ENCODE measurements at places on chromosomes 2 and 18.

GRCh38 chr2:39631718-39632117 is 34.0 kb upstream of the TMEM178A start:
- DNase-seq: no peak

- no peak for DNase-seq
Observed at GRCh38 chr2:239386001-239386670, 14.7 kb downstream of the HDAC4 start.

DNA sequence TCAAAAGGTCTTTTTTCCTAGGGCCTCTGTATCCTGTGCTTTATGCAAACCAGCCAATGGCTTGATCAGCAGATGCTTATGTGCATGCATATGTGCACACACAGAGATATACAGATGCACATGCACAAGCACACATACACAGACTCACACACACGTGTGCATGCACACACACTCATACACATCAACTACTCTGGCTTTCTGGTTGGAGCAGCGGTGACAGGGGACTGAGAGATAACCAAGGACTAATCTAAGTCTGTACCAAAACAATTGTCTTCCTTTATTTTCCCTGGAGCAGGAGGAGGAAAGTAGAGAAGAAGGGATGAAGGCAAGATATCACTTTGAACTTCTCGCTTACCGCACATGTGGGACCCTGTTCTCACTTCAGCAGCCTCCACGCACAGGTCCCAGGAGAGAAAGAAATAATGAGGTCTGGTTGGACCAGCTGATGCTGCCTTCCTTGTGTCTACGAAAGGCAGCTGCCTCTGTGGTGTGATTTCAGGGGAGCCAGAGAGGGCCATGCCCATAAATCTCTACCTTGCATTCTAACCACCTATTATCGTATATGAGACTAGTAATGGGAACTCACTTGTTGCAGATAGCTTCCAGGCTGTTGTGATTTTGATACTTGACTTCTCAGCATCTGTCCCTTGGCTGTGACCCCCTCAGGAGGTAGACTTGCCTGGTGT is 338.0 kb downstream of the EN1 start:
- DNase-seq: no peak

GRCh38 chr2:203683932-203684556 is 22.4 kb upstream of the CD28 start:
- peak; percentile 73 for DNase-seq

GRCh38 chr2:4101936-4102335 is 398.6 kb downstream of the DCDC2C start:
- no peak for DNase-seq

DNA sequence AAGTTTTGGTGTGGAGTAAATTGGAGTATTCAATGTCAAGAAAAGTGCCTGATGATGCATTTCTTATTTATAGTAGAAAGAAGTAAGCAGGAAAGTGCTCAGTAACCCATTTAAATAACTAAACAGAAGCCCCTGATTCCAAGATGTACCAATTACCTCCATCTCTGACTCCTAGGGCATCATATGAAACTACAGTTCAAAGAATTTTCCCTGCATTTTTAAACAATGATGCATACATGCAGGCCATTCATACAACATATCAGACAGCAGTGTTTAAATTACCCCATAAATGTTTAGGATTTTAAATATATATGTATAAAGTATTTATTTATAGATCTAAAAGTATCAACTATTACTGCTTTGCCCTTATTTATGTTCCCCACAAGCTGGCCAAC is 36.2 kb downstream of the FTCDNL1 start:
- DNase-seq: no peak

- DNase-seq: no peak
Observed at GRCh38 chr18:48567388-48567787, 28.6 kb downstream of the CTIF start.

DNA sequence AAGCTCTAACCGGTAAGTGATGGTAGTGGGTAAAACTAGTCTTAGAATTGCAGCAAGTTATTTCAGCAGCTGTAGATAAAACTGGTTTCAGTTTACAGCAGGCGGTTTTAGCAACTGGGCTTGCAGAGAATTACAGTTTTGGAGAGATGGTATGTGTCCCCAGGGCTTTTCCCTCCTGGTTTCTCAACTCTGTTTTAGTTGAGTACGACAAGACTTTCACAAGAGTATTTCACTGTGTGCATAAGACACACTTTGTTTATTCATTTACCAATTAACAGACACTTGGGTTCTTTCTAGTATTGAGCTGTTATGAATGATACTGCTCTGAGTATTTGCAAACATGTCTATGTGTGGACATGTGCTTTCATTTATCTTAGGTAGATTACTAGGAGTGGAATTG is 65.6 kb upstream of the RFX8 start:
- no peak for DNase-seq

DNA sequence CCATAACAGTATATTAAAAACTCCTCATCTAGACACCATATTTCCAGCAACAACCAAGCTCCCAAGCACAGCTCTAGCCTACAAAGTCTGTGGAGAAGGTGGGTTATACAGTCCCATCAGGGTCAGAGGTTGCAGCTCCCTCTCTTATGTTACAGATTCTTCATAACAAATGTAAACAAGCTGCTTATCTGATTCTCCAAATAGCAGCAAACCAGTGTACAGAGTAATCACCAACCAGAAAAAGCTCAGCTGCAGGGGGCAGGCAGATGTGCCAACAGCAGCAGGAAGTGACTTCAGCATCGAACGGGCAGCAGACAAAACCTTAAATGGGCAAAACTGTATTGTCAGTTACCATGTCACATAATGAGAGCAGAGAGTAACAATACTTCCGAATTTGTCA is 52.9 kb upstream of the NABP1 start:
- DNase-seq: peak; percentile 34

DNA sequence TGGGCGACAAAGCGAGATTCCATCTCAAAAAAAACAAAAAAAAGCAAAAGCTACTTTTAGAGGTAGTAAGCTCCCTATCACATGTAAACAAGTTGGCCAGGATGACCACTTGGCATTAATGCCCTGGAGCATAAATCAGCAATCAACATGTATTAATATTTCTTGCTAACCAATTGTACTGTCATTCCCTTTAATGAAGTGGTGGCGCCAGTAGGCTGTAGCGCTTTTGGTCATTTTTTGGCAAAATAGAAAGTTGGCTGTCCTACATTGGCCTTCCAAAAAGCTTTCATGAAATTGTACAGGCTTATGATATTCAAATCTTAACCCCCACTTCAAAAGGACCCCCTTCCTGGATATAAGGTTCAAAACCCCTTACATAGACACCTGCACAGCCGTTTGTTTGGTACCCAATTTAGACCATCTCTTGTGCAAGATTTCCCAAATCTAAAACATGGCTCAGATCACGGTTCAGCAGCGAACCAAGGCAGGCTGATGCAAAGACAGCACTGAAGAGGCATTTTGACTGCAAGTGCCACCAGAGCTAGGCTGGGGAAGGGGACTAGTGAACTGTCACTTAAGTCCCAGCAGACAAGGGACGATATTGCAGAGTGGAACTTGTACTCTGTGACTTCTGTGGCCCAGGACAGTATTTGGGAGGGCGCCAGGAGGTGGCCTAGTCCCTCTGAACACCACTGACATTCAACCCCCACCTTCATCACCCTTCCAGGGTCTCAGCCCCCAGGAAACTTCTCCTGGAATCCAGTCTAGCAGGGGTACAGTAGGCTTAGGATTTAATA is 31.9 kb downstream of the SMAD7 start:
- DNase-seq: no peak

- DNase-seq: no peak
Observed at GRCh38 chr2:13121096-13121495, 404.4 kb downstream of the TRIB2 start.

DNA sequence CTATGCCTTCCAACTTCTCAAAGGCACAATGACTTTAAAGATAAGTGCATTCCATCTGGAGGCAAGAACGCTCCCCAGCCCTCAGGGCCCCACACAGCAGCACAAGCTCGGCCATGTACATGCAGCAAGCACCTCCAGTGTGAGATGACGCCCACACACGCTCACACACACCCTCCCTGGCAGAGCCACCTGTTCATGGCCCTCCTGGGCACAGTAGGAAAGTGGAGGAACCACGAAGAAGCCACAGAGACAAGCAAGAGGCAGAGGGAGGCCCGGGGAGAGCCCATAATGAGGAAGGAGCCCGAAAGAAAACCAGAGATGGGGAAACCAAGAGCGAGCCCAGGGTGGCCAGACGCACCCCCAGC is 21.7 kb downstream of the BIN1 start:
- DNase-seq: peak; percentile 22

GRCh38 chr2:161104054-161104553 is 56.1 kb upstream of the TANK start:
- DNase-seq: peak; percentile 5

DNA sequence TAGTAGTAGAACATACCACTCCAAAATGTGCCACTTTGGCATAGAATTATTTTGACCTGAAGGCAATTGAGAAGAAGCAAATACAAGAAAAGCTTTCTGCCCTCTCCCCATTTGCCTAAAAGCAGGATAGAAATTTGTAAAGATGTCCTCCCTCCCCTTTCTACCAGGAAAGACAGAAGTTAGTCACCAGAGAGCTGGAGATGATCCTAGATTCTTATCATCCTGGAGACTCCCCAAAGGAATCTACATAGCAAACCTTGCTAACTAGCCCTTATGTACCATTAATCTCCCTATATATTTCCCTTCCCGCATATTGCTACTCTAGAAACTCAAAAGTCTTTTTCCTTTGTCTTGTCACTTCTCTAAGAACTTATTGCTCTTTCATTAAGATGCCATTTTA is 12.6 kb upstream of the TMEM37 start:
- DNase-seq: no peak

DNA sequence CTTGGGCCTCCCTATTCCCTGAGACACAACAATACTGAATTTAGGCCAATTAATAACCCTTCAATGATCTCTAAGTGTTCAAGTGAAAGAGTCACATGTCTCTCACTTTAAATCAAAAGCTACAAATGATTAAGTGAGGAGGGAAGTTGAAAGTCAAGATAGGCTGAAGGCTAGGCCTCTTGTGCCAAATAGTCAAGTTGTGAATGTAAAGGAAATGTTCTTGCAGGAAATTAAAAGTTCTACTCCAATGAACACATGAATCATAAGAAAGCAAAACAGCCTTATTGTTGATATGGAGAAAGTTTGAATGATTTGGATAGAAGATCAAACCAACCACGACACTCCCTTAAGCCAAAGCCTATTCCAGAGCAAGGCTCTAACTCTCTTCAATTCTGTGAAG is 286.9 kb downstream of the MEIS1 start:
- no peak for DNase-seq

DNA sequence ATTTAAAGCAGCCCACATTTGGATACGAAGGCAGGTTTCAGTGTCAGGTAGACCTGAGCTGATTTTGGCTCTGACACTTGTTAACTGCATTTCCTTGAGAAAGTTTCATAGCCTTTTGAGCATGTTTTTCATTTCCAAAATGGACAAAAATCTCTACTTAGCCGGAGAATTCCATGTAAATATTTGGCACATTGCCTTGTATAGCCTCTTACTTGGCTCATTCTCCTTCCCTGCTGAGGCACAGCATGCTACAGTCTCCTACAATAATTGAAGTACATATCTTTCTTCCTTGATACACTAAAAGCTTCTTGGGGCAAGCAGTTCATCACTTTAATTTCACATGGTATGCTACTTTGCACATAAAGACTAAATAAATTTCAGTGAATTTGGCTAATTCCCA is 772.2 kb upstream of the CHAC2 start:
- DNase-seq: no peak

DNA sequence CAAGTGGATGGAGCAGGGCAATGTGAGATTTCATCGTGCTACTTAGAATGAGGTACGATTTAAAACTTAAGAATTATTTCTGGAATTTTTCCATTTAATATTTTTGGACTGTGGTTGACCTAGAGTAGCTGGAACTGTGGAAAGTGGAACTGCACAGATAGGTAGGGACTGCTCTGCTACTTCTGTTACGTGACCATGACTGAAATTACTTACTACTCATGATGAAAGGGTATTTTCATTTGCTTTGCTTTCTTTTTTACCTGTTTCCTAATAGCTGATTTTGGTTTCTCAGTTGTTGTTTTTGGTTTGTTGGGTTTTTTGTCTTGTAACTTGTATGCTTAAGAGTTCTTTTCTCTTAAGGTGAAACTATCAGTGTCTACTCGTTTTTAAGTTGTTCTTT is 11.4 kb downstream of the UBE2E3 start:
- no peak for DNase-seq

DNA sequence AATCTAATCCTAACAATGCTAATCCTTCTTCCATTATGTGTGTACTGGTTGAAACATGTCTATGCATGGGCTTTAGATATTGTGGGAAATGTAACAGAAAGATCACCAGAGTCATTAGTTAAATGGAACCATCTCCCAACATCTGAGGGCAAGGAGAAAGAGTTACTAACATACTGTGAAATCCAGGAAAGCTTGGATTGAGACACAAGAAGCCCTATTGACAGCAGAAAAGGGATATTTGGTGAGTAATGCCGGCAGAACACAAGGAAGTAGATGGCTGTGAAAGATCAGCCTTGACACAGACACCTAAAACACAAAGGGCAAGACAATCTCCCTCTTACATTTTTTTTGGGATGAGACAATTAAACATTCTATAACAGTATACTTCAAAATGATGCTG is 28.5 kb upstream of the LAMA1 start:
- no peak for DNase-seq

DNA sequence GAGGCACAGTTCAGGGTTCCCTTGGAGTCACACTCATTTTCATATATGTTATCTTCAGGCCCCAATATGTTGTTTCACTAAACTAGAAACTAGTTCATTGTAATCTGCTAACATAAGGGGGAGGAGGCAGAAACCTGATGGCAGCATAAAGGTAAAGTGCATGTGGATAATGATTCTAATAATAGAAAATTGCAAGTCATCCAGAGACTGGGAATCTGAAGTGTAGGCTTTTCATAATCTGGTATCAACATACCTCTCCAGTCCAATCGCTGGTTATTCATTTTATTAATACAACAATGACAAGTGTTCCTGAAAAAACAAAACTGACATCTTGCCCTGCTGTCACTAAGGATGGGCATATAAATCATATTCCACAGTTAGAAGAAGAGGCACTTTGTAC is 326.3 kb upstream of the ZNF804A start:
- DNase-seq: no peak

DNA sequence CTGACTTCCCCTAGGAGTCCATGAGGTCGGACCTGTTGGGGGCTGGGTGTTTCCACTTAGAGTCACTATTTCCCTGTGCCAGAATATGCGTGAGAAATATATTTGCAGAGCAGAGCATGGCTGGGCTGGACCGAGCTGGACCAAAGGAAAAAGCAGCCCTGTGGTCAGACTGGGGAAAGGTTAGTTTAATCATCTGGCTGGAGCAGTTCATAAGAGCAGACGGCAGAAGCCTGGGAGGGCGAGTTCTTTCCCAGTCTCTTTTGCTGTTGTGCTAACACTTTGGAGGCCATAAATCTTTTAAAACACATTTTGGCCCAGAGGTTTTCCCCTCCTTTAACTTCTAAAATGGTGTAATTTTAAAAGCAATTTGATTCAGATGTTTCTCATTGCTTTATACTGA is 66.5 kb downstream of the GLI2 start:
- DNase-seq: no peak

- no peak for DNase-seq
Observed at GRCh38 chr18:44392933-44393332, 287.8 kb upstream of the SETBP1 start.

GRCh38 chr2:195903956-195904355 is 164.7 kb downstream of the DNAH7 start:
- DNase-seq: no peak

Measured in activated T-cell treated with anti-CD3 and anti-CD28 coated beads, Interleukin-2, amount 50 U/mL, for 72 hours (primary cell).